ENCODE measurements at places on chromosomes 16 and 17.

- no peak for DNase-seq
These were observed 5.3 kb upstream of the MAPK7 start for GRCh38 chr17:19372866-19373504.

DNA sequence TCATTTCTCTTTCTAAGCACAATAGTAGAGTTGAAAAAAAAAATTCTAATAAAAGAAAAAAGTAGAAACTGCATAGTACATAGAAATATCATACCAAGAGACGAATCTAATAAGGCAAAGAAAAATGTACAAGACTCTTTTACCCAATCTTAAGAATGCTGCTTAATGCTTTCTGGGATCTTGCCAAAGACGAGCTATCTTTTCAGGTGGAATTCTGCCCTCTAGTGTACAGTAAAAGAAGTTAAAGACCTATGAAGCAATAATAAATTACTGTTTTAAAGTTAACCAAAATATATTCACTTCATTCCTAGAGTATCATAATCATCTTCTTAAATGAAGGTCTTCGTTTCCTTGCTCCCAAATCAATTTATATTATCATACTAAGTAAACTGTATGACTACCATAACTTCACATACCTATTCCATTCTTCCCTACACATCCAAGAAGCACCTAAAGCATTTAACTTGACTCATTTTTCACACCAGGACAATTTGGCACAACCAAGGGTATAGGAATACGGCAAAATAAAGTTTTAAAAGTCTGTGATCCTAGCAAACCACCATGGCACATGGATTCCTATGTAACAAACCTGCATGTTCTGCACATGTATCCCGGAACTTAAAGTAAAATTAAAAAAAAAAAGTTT lies 47.7 kb downstream of the CFDP1 start:
- DNase-seq, result no peak

DNA sequence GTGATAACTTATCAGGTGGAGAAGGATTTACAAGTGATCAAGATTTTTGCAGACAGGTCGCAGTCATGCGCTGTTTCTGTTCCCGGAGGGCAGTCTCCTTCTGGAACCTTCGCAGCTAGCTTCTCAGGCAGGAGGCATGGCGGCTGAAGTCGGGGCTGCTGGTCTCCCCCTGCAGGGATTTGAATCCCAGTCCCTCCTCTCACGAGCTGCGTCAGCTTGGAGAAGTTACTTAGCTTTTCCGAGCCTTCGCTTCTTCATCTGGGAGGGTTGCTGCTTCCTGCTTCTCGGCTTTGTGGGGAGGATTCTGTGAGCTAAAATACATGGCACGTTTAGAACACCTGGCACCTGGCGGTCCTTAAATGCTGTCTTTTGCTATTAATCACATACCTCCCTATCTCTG lies 287.8 kb upstream of the FOXF1 start:
- DNase-seq, result no peak

- DNase-seq, result no peak
These were observed 28.2 kb downstream of the SLC39A11 start for GRCh38 chr17:73064084-73064938.

DNA sequence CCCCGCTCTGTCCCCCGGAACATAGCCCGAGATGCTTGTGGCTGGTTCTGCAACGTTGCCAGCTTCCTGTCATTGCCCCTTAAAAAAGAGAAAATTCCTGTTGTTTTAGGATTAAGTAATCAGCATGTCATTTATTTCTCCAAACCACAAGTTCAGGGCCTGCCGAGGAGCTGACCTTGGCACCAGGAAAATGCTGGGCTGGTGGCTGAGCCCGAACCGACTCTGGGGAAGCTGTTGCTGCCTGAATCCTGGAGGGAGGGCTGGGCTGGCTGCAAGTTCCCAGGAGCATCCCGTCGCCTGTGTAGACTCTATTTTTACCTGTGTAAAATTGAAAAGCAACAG lies 130.9 kb upstream of the FOXF1 start:
- no peak for DNase-seq

DNA sequence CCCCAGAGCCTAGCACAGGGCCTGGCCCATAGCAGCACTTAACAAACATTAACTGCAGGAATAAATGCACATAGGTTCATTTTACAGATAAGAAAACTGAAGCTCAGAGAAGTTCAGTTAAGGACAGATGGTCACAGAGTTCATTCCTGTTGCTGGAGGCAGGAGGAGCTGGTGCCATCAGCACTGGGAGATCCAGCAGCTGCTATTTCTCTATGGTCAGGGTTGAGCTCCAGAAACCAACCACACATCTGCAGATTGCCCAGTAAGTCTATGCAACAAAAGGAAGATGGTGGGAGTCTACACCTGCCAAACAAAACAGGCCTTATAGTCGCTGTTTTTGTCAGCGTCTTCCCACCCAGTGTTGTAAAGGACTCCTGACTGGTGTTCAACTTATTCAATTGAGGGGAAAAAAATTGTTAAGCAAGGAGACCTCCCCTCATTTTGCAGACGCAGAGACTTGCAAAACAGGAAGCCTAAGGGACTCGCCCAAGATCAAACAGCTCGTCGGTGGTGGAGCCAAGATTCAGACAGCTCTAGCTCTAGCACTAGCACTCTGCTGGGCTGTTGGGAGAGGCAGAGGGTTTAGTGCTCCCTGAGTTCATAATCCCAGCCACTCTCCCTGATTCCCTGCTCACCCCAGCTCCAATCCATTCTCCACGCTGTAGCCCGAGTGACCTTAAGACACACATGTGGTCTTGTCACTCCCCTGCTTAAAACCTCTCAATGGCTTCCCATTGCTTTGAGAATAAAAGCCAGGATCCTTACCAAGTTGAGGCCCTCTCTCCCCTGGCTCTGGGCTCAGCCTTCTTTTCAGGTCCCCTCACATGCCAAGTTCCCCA lies 9.0 kb downstream of the NOG start:
- no peak for DNase-seq

DNA sequence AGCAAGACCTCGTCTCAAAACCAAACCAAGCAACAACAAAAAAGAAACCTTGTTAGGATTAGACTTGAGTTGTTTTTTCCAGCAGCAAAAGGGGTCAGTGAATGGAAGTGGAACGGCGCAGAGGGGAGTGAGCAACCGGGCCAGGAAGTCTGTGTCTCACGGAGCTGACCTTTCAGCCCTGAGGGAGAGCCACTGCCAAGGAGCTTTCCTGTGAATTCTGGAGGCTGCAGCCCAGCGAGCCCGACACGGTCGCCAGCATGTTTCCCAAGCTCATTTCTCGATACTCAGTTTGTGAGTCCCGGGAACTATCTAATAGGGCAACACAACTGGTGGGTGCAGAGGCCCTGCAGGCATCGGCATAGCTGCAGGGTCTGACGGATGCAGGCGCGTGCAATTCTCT lies 19.6 kb downstream of the TELO2 start:
- DNase-seq, result no peak

DNA sequence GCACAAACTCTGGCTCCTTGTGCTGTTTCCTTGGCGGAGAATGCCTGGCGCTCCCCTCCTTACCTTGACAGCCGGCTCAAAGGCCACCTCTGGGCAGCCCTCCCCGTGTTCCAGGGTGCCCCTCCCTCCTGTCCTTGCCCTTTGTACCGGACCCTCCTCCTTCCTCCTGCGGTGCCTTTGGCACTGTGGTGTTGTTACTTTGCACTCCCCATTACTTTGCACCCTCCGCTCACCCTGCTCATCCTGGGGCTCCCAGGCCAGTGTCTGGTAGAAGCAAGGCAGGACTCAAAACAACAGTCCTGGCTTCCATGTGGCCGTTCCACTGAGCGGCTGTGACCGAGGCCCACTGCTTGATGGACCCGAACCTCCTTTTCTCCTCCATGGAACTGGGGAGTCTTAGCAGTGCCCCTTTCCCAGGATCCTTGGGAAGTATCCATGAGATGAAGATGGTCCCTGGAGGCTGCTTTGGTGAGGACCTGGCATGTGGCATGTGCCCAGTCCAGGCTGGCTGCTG lies 147.8 kb downstream of the CMIP start:
- DNase-seq, result no peak

- DNase-seq, result no peak
These were observed 161.4 kb upstream of the C16orf82 start for GRCh38 chr16:26905336-26905735.

DNA sequence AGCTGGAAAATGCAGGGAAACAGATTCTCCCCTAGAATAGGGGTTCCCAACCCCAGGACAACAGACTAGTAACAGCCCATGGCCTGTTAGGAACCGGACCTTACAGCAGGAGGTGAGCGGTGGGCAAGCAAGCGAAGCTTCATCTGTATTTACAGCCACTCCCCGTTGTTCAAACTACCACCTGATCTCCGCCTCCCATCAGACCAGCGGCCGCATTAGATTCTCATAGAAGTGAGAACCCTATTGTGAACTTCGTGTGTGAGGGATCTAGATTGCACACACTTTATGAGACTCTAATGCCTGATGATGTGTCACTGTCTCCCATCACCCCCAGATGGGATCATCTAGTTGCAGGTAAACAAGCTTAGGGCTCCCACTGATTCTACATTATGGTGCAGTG lies 3.5 kb downstream of the CD300LB start:
- no peak for DNase-seq

- no peak for DNase-seq
These were observed 85.3 kb downstream of the NDEL1 start for GRCh38 chr17:8520981-8521380.

GRCh38 chr17:81557276-81558114 lies 5.3 kb upstream of the FAAP100 start:
- DNase-seq, result no peak

GRCh38 chr16:27689711-27690110 lies 139.8 kb downstream of the KATNIP start:
- DNase-seq, result no peak

- DNase-seq, result no peak
These were observed 26.3 kb downstream of the UBALD1 start for GRCh38 chr16:4588386-4588785.

DNA sequence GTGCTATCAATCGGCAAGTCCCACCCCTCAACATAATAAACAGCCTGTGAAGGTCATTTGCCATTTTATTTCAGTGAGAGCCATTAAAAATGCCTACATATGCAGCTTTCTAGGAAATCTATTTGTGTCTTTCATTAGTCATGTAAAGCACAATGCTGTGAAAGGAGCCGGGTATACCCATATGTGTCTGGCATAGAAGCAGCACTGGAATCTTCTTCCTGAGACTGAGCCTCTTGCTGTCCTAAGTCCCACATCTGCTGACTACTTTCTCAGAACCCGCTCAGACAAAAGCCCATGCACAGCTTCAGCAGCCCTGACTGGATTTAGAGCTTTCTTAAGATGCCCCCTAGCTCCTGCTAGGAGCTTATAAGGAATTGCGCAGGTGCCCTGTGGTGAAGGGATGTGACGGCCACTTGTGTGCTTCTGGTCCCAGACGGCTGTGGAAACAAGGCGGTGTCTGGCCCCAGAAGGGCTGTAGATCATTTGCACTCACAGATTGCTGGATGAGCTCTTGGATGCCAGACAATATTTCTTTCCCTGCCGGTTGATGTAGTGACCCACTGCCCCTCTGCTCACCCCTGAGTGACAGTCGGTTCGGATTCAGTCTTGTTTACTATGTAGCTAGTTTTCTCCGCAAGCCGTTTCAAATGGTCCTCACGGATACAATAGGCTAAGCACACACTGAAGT lies 172.2 kb downstream of the ANKFN1 start:
- no peak for DNase-seq

- DNase-seq, result no peak
These were observed 86.7 kb downstream of the TMEM132E start for GRCh38 chr17:34665819-34666763.

DNA sequence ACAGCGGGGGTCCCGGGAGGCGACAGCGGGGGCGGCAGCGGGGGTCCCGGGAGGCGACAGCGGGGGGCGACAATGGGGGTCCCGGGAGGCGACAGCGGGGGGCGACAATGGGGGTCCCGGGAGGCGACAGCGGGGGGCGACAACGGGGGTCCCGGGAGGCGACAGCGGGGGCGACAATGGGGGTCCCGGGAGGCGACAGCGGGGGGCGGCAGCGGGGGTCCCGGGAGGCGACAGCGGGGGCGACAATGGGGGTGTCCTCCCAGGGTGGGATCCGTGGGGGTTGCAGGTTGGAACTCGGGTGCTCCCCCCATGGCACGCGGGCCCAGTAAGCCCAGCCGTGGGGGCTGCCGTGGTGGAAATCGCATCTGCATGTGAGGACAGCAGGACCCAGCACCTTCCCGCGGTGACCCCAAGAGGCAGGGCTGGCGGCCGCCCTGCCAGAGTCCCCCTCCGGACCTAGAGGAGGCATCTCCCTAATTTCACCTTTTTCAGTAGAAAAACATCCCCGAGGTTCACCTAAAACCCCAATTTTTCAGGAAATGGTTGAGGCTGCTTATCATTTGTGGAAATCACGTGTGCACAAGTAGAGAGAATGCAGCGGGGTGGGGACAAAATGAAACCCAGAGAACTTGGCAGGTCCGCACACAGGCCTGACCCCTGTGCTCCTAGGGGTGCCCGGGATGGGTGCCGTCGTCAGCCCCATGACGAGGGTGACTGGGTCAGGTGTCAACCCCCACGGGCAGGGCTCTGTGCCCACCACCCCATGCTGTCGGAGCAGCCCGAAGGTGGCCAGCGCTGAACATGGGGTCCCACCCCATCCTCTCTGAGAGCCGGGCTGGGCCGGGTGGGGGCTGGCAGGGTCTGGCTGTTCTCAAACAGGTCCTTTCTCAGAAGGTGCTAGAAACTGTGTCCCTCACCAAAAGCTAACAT lies 10.5 kb upstream of the METRNL start:
- no peak for DNase-seq

DNA sequence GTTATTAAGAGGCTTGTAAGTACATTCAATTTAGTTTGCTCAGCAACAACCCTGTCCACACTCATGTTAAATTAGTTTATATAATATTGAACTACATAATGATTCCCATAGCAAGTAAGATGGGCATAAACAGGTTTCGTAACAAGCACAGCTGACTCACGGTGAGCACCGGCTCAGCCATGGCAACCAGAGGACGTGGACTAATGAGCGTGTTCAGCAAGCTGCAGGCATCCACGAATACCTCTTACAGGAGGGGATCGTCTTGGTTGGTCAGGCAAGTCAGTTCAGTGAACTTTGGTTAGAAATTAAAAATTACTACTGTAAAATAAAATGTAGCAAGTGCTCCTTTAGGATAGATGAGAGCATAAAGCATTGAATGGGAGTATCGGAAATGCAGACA lies 58.4 kb downstream of the ELAC2 start:
- DNase-seq, result no peak

All from stimulated activated CD4-positive, alpha-beta T cell treated with anti-CD3 and anti-CD28 coated beads, Interleukin-1b, Interleukin-23, amount 100 ng/mL, for 1 hour (primary cell).